HepG2 (cell line): ENCODE measurements at places on chromosomes 4 and X. TPM values are rescaled to one million over a fixed set of nuclear protein-coding genes. Genes with fewer than 3 reads are reported as not detected.

DNA sequence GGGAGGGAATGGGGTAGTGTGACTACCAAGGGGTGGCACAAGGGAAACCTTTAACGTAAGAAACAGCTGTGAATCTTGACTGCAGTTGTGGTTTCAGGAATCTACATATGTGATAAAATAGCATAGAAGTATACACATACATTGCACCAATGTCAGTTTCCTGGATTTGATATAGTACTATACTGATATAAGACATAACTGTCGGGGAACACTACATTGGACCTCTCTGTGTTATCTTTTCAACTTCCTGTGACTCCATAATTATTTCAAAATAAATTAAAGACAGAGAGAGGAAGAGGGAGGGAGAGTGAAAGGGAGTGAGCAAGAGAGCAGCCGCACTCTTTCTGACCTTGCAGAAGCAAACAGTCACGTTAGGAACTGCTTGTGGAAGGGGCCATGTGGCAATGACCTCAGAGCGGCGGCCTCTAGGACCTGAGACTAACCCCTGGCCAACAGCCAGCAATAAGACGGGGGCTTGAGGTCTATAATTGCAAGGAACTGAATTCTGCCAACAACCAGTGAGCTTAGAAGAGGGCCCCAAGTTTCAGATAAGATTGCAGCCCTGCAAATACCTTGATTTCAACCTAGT is 47.4 kb downstream of the NALF2 start:
- no peak overlapping the region for H3K27ac ChIP-seq
- peak overlapping the region; percentile 42; the same call in 1 of the 2 replicates for H3K4me3 ChIP-seq
- H3K36me3 ChIP-seq = no peaks in the 10 kb centered on the region
- peak; percentile 28 for DNase-seq

- no peaks in the 10 kb centered on the region for H3K4me1 ChIP-seq
- no peak overlapping the region for H3K4me3 ChIP-seq
Measured at GRCh38 chr4:55447831-55448230, 52.1 kb downstream of the TMEM165 start.

- no peaks in the 10 kb centered on the region for H3K4me1 ChIP-seq
- no peak overlapping the region for H3K27ac ChIP-seq
- no peak overlapping the region for H3K4me3 ChIP-seq
- H3K27me3 ChIP-seq = no peaks in the 10 kb centered on the region
- DNase-seq = no peak
- no peaks in the 10 kb centered on the region for H3K36me3 ChIP-seq
Measured at GRCh38 chr4:95537191-95537590, 11.6 kb downstream of the UNC5C start.

DNA sequence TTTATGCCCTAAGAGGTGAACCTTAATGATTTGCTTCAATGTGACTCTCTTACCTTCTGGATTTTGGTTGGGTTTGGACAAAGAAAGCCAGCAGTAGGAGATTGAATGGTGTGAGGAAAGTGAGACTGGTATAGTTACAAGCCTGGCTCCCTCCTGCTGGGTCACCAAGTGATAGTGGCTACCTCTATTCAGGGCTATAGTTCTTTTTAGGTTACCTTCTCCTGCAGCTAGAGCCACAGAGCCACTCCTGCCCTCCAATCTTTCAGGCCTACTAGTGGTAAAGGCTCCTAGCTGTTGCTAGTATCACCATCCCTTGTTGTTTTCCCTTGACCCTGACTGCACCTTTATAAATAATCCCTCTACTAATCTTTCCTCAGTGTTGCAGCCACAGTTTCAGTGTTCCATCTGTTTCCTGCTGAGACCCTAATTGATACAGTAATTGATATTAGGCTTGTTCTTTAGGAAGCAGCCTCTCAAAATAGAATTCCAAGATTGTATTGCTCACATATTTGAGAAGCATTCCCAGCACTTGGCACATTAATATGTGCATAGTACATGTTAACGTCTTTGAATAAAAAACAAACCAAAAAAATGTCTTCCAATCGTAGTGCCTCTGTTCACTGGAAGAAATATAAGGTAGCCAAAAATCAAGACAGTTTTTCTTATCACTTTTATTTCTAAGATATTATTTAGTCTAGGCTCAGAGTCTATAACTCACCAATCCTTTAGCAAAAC is 82.3 kb downstream of the SRPX start:
- H3K4me3 ChIP-seq = no peak overlapping the region
- no peaks in the 10 kb centered on the region for H3K27me3 ChIP-seq
- no peaks in the 10 kb centered on the region for H3K4me1 ChIP-seq
- no peaks in the 10 kb centered on the region for H3K36me3 ChIP-seq
- DNase-seq = no peak

The BTC gene
- not detected in 2 replicates for polyA plus RNA-seq

- H3K4me3 ChIP-seq = no peak overlapping the region
- H3K27ac ChIP-seq = no peak overlapping the region
- H3K4me1 ChIP-seq = no peaks in the 10 kb centered on the region
- no peaks in the 10 kb centered on the region for H3K36me3 ChIP-seq
- H3K27me3 ChIP-seq = no peaks in the 10 kb centered on the region
Measured at GRCh38 chr4:116358633-116359222, 726.6 kb downstream of the TRAM1L1 start.

DNA sequence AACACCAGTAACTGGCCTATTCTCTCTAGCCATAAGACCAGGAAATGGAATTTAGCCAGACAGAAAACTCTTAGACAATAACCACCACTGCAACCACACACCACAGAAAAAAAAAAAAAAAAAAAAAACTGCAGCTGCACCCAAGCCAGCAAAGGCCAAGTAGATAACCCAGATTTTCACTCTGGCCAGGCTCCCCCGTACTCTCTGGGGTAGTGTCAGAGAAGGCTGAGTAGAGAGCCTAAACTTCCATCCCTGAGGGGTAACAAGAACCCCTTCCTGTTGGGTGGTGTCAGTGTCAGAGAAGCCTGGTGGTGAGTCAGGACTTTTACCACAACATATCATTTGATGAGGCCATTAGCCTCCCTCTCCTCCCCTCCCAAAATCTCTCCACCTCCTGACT is 5.6 kb upstream of the DLG3 start:
- DNase-seq = no peak
- H3K4me3 ChIP-seq = no peak overlapping the region
- H3K27me3 ChIP-seq = no peaks in the 10 kb centered on the region
- no peak overlapping the region for H3K27ac ChIP-seq
- peaks cover 15% of the 10 kb centered on the region; the same call in 1 of the 2 replicates for H3K4me1 ChIP-seq

DNA sequence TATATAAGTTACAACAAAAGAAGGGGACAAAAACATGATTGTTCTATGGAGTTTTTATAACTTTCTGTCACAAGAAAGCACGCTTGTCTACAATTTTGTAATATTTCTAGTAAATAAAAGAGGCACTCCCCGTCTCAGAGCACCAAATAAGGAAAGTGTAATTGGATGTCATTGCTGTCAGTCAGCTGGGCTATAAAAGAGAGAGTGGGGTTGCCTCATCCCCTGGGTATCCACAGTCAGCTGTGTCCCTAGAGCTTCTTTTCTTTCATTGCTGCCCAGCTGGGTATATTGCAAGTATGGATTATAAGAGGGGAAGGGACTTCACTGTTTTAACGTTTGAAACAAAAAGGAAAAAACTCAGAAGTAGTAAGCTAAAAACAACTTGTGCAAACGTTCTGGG is 61.3 kb downstream of the NPNT start:
- no peaks in the 10 kb centered on the region for H3K4me1 ChIP-seq
- DNase-seq = no peak
- H3K4me3 ChIP-seq = no peak overlapping the region
- no peaks in the 10 kb centered on the region for H3K36me3 ChIP-seq
- no peaks in the 10 kb centered on the region for H3K27me3 ChIP-seq
- no peak overlapping the region for H3K27ac ChIP-seq

The UBE2A gene
- polyA plus RNA-seq = 24.8 and 30.5 TPM in 2 replicates

- H3K4me1 ChIP-seq = no peaks in the 10 kb centered on the region
- H3K36me3 ChIP-seq = no peaks in the 10 kb centered on the region
- no peaks in the 10 kb centered on the region for H3K27me3 ChIP-seq
- H3K4me3 ChIP-seq = no peak overlapping the region
- no peak for DNase-seq
- H3K27ac ChIP-seq = no peak overlapping the region
Measured at GRCh38 chr4:90174621-90175023, 47.4 kb downstream of the CCSER1 start.

- no peak overlapping the region for H3K4me3 ChIP-seq
- H3K27ac ChIP-seq = no peak overlapping the region
- H3K36me3 ChIP-seq = no peaks in the 10 kb centered on the region
- H3K27me3 ChIP-seq = no peaks in the 10 kb centered on the region
- no peak for DNase-seq
- 0 out of 2 replicates have a peak, but pooled peaks cover 9% of the 10 kb centered on the region for H3K4me1 ChIP-seq
Measured at GRCh38 chrX:103396186-103396585, 19.8 kb downstream of the BEX3 start.

- DNase-seq = no peak
- H3K36me3 ChIP-seq = no peaks in the 10 kb centered on the region
- H3K27me3 ChIP-seq = 0 out of 2 replicates have a peak, but pooled peaks cover 1% of the 10 kb centered on the region
- no peak overlapping the region for H3K27ac ChIP-seq
- no peak overlapping the region for H3K4me3 ChIP-seq
- peaks cover 11% of the 10 kb centered on the region for H3K4me1 ChIP-seq
Measured at GRCh38 chr4:150078579-150079080, 385 bp downstream of the DCLK2 start.

DNA sequence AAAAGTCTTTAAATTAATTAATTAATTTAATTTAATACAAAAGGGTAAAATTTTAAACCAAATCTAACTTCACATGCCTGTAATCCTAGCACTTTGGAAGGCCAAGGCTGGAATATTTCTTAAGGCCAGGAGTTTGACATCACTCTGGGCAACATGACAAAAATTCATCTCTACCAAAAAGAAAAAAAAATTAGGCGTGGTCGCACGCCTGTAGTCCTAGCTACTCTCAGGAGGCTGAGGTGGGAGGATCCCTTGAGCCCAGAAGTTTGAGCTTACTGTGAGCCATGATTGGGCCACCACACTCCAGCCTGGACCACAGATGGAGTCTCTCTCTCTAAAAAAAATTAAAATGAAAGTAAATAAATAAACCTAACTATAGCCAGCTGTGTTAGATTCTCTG is 39.2 kb upstream of the ANTXR2 start:
- H3K27ac ChIP-seq = no peak overlapping the region
- no peaks in the 10 kb centered on the region for H3K36me3 ChIP-seq
- H3K27me3 ChIP-seq = no peaks in the 10 kb centered on the region
- DNase-seq = no peak
- H3K4me1 ChIP-seq = no peaks in the 10 kb centered on the region

- DNase-seq = no peak
- no peak overlapping the region for H3K4me3 ChIP-seq
- H3K36me3 ChIP-seq = no peaks in the 10 kb centered on the region
- no peak overlapping the region for H3K27ac ChIP-seq
- no peaks in the 10 kb centered on the region for H3K27me3 ChIP-seq
- no peaks in the 10 kb centered on the region; the same call in 1 of the 2 replicates for H3K4me1 ChIP-seq
Measured at GRCh38 chr4:167238226-167238625, 3.9 kb upstream of the SPOCK3 start.

DNA sequence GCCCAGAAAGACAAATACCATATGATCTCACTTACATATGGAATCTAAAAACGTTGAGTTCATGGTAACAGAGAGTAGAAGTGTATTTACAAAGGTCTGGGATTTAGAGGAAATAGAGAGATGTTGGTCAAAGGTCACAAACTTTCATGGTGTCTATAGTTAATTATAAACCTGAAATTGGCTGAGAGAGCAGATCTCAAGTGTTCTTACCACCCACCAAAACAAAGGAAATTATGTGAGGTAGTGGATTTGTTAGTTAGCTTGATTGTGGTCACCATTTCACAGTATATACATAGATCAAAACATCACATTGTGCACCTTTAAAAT is 186.8 kb downstream of the NWD2 start:
- DNase-seq = peak; percentile 87
- no peaks in the 10 kb centered on the region for H3K36me3 ChIP-seq

- H3K27ac ChIP-seq = no peak overlapping the region
- no peaks in the 10 kb centered on the region for H3K36me3 ChIP-seq
- H3K27me3 ChIP-seq = no peaks in the 10 kb centered on the region
- H3K4me3 ChIP-seq = no peak overlapping the region
- DNase-seq = no peak
- no peaks in the 10 kb centered on the region for H3K4me1 ChIP-seq
Measured at GRCh38 chr4:110798687-110799086, 175.8 kb upstream of the PITX2 start.

- H3K4me3 ChIP-seq = no peak overlapping the region
- no peaks in the 10 kb centered on the region for H3K27me3 ChIP-seq
- no peaks in the 10 kb centered on the region for H3K36me3 ChIP-seq
- no peak overlapping the region for H3K27ac ChIP-seq
- DNase-seq = no peak
Measured at GRCh38 chr4:125266901-125267604, 47.7 kb upstream of the FAT4 start.

GRCh38 chrX:18415386-18415785 is 10.0 kb upstream of the CDKL5 start:
- no peak overlapping the region for H3K27ac ChIP-seq
- H3K36me3 ChIP-seq = no peaks in the 10 kb centered on the region
- no peak for DNase-seq
- H3K27me3 ChIP-seq = no peaks in the 10 kb centered on the region

DNA sequence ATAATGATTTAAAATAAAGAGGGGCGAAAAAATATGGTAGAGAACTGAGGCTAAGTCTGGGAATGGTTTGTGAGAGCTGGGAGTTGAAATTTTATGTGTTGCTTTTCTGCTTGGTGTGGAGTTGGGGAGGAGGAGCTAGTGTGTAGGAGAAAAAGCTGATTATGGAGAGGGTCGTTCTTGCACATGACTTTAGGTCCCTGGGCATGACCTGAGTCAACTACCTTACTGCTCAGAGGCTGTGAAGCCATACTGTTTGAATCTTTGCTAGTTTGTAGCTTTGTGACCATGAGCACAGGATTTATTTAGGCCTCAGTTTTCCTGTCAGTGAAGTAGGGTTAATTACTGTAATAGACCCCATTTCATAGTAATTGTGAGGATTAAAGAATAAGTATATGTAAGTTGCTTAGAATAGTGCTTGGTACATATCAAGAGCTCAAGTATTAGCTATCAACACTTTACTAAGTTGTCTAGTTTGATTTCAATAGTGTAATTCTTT is 78.6 kb downstream of the KDM6A start:
- H3K4me1 ChIP-seq = peaks cover 31% of the 10 kb centered on the region
- no peak overlapping the region for H3K4me3 ChIP-seq
- H3K27me3 ChIP-seq = no peaks in the 10 kb centered on the region
- DNase-seq = no peak
- no peaks in the 10 kb centered on the region for H3K36me3 ChIP-seq

DNA sequence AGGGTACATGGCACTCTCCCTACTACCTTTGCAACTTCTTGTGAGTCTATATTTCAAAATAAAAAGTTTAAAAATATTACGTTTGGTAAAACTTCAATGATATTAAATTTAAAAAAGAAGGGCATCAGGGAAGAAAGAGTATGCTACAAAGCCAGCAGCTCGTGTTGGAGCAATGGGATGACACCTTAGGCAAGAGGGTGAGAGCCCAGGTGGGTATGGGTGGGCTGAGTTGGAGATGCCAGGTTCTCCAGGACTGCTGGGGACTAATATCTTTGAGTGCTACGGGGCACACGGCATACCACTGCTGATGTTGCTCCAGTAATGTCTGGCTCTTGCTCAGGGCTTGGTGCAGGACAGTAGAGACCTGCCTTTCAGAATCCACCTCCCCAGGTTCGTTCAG is 132.4 kb downstream of the EVC2 start:
- H3K27ac ChIP-seq = no peak overlapping the region
- DNase-seq = no peak
- no peaks in the 10 kb centered on the region for H3K4me1 ChIP-seq
- peaks cover 5% of the 10 kb centered on the region; the same call in 1 of the 3 replicates for H3K27me3 ChIP-seq
- no peaks in the 10 kb centered on the region for H3K36me3 ChIP-seq
